ENCODE measurements at places on chromosomes 3 and 15.
A peak's percentile ranks its signal among the peaks of the same experiment; 100 is the strongest.

DNA sequence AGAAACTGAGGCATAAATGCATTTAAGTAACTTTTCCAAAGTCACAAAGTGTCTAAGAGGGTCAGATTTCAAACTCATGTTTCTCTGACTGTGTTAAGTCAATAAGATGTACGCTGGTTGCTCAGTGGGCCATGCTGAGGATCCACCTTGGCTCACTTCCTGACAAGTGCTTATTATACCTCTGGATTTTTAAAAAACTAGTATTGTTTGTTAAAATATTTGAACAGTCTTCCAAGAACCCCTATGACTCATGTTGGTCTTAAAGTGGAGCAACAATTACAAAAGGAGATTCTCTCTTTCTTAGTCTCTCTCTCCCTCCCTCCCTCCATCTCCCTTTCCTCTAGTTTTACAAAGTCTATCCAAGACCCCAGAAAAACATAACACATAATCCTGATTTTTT lies 1050.2 kb downstream of the AGBL1 start:
- no peak for DNase-seq

DNA sequence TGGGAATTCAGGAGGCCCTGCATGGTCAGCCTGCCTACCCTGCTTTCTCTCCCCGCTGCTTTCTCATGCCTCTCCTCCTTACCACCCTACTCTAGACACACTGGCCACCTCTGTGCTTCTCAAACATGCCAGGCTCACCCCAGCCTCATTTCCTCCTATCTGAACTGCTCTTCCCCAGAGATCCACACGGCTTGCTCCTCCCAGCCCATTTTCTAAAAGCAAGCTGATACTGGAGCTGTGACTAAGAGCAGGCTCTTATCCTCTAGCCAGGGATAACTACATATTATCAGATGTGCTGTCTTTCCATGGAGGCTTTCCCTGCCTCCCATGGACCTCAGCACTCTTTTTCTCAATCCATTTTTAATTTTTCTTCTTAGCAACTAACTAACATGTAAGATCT lies 85.9 kb downstream of the BOC start:
- no peak for DNase-seq

GRCh38 chr3:164365242-164365641 lies 713.1 kb downstream of the SI start:
- no peak for DNase-seq

GRCh38 chr3:65078748-65079147 lies 390.9 kb upstream of the ADAMTS9 start:
- no peak for DNase-seq

GRCh38 chr3:46119709-46120498 lies 88.2 kb downstream of the CCR1 start:
- DNase-seq: no peak

DNA sequence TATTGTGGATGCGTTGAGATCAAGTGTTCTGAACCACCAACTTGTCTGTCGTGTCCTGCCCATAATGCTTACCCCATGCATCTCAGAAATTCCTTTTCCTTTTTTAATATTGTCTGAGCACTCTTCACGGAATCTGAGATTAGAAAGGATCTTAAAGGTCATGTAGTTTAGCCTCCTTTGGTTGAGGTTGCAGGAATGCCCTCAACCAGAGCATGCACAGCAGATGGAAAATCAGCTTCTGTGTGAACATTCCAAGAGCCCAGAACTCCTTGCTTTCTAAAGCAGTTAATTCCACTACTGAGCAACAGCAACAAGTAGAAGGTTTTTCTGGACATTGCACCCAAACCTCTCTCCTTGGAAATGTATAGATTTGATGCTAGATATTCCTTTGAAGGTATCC lies 153.7 kb downstream of the TPRG1 start:
- no peak for DNase-seq

DNA sequence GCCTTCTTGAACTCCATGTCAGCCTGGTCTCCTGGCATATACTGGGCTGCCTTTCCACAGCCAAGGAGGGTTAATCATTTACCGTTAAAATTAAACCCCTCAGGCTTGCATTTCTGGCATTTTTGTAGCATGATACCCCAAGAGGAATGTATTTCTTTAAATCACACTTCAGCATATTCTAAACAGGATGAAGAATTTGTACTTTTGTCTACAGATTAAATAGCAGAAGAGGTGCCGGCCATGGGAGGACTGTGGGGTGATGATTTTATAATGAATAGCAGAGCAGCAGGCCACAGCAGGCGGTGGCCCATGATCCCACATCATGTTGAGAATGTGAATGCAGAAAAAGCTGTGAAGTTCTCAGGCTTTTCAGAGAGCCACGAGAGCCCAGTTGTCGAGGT lies 90.2 kb downstream of the ARNT2 start:
- DNase-seq: no peak

GRCh38 chr3:157160658-157161424 lies 894 bp upstream of the CCNL1 start:
- DNase-seq: peak; percentile 47

DNA sequence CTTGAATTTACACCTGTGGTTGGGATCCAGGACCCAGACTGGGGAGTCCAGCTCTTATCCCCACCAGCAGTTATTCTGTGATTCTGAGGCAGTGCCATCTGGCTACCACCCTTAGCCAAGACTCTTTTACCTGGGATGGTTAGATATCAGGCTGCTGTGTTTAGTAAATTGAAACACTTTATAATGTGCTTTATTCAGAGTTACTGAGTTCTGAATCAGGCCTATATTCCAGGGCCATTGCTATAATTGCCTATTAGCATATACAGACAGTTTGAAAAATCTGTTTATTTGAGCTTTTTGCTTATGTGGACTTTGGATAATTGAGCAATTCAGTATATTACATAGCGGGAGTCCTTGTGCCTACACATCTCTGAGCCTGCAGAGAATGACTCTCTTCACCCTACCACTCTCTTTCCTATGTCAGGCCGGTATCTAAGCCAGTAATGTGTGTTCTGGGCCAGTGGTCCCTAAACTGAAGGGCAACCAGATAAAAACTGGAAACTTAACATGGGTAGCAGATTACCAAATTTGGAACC lies 45.4 kb upstream of the TRAK1 start:
- DNase-seq: no peak

DNA sequence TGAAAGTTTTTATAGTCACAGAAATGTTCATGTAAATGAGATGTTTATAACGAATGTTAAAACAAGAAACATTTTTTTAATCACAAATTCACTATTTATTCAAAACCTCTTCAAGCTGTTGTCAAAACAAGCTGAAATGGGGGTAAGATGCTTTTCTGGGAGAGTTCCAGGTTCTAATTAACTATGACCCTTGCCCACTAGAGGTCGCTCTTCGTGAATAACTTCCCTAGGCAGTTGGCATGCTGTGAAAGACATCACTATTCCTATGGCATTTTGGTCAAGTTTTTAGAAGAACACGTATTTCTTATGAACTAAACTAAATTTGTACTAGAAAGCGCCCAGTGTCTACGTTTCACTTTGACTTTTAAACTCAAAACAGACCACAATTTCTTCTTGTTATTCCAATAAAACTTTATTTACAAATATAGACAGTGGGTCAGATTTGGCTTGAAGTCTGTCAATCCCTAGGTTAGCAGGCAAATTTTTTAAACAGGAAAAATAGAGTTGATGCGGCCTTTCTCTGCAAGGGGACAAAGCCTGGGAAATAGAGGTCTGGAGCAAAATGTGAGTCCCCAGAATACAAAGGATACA lies 62.8 kb upstream of the CMTM8 start:
- peak; percentile 56 for DNase-seq

DNA sequence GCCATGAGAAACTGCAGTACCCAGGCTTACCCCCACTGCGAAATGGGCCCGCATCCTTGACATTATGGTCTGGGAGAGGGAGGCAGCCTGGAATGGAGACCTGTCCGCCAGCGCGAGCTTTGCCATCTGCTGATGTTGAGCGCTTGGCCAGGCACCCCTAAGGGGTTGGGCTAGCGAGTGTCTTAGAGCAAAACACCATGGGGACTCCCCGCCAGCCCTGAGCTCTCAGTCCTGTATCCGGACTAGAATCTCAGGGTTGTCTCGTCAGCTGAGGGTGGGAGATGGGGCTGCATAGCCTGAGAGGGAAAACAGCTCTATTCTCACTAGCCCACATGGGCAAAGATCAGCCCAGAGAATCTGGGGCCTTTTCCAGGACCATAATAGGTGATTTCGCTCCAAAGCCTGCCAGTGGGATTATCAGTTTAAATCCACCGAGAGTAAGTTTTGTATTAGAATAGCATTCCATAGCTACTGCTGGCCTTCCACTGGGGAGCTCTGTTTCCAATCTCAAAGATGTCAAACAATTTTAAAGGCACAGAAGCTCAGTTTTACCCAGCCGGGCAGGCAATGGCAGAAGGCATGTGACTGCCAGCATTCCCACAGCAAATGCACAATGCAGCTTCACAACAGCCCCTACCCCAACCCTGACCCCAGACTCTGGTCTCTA lies 167.5 kb upstream of the TPM1 start:
- no peak for DNase-seq

DNA sequence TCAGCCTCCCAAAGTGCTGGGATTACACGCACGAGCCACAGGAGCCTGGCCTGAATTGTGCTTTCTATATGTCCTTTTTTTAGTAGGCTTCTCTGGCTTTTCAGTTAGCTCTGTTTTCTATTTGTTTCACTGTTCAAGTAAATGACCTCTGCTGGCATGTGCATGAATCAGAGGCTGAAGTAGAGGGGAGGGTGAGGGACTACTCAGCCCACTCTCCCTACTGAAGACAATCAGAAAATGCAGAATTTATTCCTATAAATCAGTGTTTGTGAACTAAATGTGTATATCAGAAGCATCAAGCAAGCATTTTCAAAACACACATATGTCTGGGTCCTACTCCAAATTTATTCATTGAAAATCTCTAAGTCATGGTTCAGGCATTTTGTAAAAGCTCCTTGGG lies 45.0 kb downstream of the ZMAT3 start:
- no peak for DNase-seq

GRCh38 chr3:23985747-23986544 lies 40.9 kb downstream of the NR1D2 start:
- no peak for DNase-seq

GRCh38 chr15:48473667-48474066 lies 142.4 kb downstream of the DUT start:
- no peak for DNase-seq

DNA sequence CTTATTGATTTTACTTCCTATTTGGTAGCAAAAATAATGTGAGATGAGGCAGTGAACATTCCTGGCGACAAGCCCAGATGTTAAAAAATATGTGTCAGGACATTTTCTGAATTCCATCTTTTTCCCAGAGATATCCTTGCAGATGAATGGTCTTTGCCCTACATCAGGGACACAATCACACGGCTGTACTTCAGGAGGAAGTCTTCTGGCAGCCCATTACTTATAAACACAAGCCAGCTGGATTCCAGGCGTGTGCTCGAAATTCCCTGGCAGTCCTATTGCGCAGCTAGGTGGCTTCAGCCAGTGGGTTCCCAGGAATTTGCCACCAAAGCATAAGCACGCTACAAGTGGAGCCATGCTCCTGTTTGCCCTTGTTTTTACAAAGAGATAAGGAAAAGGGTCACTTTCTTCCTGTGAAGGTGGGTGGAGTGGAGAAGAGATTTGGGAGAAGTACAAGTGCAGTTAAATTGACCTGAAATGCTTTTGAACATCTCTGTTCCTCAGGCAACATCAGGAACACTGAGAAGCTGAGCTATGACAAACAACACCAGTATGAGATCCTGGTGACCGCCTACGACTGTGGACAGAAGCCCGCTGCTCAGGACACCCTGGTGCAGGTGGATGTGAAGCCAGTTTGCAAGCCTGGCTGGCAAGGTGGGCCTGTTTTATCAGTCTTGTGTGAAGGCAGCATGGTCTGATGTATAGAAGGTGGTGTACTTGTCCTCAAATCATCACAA lies 257.1 kb upstream of the TRIM42 start:
- DNase-seq: no peak

DNA sequence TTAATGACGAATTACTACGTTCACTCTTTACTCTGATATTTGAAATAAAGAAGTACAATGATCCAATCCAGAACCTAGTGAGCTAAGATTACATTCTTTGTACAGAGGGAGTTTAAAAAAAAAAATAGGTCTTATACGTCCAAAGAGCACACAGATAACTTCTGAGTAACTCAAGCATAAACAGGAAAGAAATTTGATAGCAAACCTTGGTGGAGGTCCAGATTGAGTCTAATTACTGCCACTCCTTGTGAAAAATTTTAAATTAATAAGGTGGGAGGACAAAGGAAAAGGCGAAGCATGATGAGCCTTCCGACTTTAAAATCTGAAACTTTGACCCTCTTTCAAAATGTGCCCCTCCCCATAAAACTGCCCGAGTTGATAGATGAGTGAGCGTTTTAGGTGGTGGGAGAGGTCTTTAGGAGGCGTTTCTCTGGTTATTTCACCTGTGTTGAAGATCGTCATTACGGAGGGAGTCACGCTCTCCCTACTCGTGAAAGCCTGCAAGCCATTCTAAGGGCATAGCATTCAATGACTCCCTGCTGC lies 127.0 kb upstream of the ROBO2 start:
- no peak for DNase-seq

- no peak for DNase-seq
Observed at GRCh38 chr3:55445551-55445950, 41.6 kb downstream of the WNT5A start.

GRCh38 chr3:119469418-119470189 lies 841 bp downstream of the POGLUT1 start:
- no peak for DNase-seq

DNA sequence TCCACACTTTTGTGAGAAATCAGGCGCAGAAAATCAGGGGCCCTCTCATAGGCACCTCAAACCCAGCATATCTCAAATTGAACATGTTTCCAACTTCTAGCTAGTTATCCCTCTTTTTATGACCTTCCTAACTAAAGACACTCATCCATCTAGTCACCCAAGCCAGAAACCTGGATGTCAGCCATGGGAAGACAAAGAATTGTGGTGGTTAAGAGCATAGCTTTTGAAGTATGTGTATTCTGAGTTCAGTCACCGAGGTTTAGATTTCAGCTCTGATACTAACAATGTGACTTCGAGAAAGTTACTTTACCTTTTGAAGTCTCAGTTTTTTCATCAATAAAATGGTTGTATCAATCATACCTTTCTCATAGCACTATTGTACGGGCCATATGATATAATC lies 495.5 kb downstream of the NLGN1 start:
- no peak for DNase-seq

GRCh38 chr3:185583925-185584324 lies 2.2 kb upstream of the SENP2 start:
- DNase-seq: no peak

- DNase-seq: no peak
Observed at GRCh38 chr3:46989146-46989810, 9.8 kb downstream of the NBEAL2 start.

- DNase-seq: no peak
Observed at GRCh38 chr15:30992249-30992864, 929 bp upstream of the MTMR10 start.

DNA sequence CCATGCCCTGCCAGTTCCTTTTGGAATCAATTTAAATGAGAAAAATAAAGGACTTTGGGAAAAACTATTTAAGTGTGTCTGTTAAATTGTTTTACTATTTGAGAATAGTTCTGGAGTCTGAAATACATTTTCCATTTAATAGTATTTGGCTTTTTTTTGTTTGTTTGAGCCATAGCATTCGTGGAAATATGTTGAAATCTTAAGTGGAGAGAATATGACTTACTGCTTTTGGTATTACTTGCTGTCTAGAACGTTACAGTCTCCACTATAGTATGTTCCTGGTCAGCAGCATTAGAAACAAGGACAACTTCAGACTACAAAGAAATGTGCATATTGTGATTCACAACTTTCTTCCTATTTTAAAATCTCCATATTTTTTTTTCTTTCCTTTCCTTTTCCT lies 179.4 kb downstream of the GHSR start:
- DNase-seq: no peak

- no peak for DNase-seq
Observed at GRCh38 chr3:81214631-81215030, 546.8 kb downstream of the GBE1 start.

All from activated gamma-delta T cell treated with Interleukin-2 at 50 U/mL for 16 hours (primary cell).